Activated CD4-positive, alpha-beta memory T cell treated with anti-CD3 and anti-CD28 coated beads for 36 hours (primary cell): ENCODE measurements at places on chromosomes 16 and 17.

DNA sequence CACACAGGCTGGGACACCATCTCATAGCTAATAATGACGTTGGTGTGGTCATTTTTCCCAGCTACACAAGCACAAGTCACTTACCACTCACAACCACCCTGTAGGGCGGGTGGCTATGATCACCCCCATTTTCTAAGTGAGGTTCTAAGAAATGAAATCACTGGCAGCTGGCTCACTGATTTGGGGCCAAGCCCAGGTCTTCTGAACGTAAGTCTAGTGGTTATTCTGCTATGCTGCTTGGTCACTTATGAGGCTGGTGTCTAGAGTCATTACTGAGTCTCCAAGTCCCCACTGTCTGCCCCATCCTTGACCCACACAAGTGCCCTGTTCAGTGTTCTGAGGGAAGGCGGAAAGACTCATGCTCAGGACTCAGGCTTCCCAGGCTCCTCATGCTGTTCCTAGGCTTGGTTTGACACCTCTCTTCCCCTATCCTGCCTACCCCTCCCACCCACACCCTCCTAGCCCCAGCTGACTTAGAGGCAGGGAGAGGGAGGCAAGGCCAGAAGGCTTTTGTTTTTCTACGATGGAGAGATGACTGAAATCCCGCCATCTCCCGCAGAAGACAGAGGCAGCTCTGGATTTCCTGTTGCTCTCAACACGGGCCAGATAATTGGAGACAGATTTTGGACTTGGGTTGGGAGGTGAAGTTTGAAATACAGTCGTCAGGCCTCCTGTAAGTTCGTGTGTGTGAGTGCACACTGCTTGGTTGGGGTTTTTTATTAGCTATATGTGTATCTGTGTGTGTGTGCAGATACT lies 32.2 kb downstream of the FZD2 start:
- DNase-seq, result no peak

GRCh38 chr17:76961869-76962268 lies 93.7 kb downstream of the MGAT5B start:
- DNase-seq, result no peak

GRCh38 chr17:8451933-8452614 lies 16.4 kb downstream of the NDEL1 start:
- DNase-seq, result no peak

DNA sequence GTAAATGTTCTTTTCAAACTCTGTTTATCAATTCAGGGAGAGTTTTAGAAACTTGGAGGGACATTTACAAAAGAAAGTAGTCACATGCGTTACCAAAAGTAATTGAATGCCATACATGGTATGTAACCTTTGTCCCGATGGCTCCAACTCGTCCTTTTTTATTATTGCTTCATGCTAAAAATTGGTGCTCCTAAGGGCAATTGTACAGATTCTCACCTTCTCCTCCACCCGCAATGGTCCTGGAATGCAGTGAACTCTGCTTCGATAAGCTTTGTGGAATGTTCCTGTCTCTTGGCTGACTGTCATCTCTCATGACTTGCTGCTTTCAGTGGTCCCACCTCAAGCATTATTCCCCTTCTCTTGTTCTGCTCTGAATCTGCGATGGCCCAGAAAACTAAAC lies 20.9 kb downstream of the GNAO1 start:
- DNase-seq, result no peak

- DNase-seq, result no peak
Measured at GRCh38 chr16:83473926-83474650, 333.7 kb upstream of the HSBP1 start.

- DNase-seq, result peak; percentile 89
Measured at GRCh38 chr16:30651124-30652004, 604 bp downstream of the PRR14 start.

DNA sequence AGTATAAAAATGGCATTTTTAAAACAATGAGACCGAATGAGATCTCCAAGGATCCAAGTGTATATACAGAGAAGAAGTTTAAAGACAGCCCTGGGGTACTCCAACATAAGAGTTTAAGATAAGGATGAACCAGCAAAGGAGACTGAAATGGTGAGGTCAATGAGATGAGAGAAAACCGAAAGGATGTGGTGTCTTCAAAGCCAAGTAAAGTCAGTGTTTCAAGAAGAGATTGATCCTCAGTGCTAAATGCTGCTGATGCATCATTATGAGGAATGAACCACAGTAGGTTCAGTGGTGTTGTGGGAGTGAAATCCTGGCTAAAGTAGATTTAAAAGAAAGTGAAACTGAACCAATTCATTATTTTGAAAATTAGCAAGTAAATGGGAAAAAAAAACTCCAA lies 38.1 kb upstream of the NLK start:
- DNase-seq, result no peak

DNA sequence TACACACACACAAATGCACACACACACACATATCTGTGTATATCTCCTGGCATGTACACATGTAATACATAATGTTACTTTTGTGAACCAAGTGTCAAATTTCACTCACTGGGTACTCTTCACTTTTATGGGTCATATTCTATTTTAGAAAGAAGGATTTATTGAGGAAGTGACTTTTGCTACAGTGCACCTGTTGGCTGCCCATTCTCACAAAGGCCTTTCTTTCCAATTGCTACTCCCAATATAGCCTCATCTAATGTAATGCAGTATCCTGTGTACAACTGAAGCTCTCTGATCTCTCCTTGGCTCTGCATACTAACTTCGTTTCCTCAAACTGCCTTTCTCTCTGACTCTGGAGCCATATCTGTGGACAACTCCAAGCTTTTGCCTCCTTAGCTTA lies 107.5 kb downstream of the ABCA8 start:
- no peak for DNase-seq

- DNase-seq, result no peak
Measured at GRCh38 chr17:17394494-17394893, 82.3 kb upstream of the MED9 start.

- DNase-seq, result no peak
Measured at GRCh38 chr17:36212966-36213365, 2.1 kb downstream of the CCL4L2 start.

- DNase-seq, result no peak
Measured at GRCh38 chr17:81395600-81396277, 482 bp downstream of the BAHCC1 start.

- DNase-seq, result no peak
Measured at GRCh38 chr17:77481476-77482374, 341.0 kb downstream of the SEC14L1 start.

- no peak for DNase-seq
Measured at GRCh38 chr16:10666291-10666690, 28.4 kb downstream of the TEKT5 start.

- no peak for DNase-seq
Measured at GRCh38 chr16:10169904-10170410, 12.3 kb downstream of the GRIN2A start.

DNA sequence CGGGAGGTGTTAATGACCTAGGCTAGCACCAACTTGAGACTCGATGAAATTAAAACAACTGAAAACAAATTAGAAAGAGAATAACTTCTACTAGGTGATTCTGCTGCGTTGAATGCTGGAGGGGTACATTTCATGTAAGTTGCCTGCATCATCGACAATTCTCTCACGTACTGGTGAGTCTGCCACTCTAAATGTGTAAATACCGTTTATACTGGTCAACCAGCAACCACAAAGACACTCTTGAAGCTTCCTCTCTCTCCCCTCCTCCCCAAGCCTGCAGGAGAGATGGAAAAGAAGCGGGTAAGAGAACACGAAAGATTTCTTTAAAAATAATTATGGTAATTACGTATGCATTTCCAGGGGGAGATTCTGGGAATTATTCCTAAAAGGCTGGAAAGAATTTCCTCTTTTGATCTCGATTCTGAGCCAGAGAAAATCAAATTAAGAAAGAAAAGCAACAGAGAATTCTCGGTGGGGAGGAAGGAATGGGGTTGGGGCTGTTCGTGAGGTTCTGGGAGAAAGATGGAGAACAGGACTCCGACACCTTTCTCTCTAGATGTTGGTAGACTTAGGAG lies 68.6 kb upstream of the MRTFB start:
- no peak for DNase-seq

- DNase-seq, result no peak
Measured at GRCh38 chr17:10993126-10993525, 155.2 kb upstream of the PIRT start.

DNA sequence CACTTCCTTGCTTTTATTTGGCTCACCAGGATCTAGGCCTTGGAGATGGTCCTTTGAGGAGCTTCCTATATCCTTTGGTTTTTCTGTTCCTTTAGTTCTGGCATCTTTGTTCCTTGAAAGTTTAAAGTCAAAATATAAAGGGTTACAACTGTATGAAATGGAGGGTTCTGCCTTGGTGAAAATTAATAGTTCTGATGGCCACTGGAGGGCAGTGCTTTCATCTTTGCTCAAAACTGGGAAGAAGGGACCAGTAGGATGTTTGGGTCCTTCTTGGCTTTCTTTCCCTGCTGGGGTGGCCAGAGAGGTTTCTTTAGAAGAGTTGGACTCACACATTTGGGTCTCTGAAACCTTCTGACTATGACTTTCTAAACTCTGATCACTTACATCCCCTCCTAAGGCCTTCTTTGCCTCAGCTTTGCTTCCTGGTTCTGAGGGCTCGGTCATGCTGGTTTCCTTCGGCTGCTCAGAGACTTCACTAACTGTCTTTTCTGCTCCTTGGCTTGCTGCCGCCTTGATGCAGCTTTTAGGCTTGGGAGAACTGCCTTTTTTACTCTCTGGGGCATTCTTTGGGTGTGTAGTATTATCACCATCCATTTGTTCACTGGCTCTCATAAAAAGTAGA lies 10.9 kb upstream of the ITGA2B start:
- DNase-seq, result no peak

DNA sequence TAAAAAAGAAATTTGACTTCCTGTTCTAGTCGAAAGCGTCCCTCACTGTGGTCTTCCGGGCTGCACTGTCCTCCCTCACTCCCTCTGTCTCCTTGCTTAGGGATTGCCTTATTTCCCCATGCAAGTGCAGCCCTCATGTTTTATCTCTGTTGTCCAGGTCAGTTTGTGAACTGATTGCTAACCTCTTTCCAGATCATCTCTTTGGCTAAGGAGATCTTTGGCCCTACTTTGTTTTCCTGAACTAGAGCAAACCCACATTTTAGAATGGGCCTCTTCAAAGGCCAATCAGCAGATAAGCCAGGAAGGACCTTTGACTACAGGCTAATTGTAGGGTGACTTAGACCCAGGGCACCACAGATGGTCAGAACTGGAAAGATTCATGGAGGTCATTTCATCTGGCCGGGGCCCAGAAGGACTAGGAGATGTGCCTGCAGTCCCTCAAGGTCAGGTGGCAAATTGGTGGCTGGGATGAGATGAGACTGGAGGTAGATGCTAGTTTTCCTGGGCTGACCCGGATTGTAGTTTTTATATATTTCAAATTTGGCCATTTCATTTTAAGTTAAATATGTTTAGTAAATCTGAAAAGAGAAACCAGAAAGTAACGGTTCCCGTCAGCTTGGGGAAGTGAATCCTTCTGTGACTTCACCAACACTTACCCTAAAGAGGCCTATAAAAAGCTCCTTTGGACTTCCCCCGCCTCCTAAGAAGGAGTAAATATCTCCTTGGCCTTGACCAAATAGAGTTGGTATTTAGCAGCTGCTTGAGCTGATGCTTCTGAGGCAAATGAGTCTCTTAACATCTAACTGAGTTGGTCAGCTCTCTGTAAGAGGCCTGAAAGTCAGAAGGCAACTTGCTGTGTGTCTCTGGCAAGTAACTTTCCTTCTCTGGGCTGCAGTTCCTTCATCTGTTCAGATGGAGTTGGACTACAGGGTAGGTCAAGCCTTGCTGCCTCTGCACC lies 6.2 kb upstream of the SLC25A19 start:
- peak; percentile 58 for DNase-seq

GRCh38 chr17:13788385-13788784 lies 186.7 kb upstream of the HS3ST3A1 start:
- no peak for DNase-seq

- no peak for DNase-seq
Measured at GRCh38 chr16:14345512-14346115, 274.5 kb downstream of the MRTFB start.

- DNase-seq, result peak; percentile 53
Measured at GRCh38 chr16:67169642-67170167, 633 bp upstream of the NOL3 start.

GRCh38 chr16:64312980-64313379 lies 808.9 kb downstream of the CDH11 start:
- DNase-seq, result no peak

- no peak for DNase-seq
Measured at GRCh38 chr16:28843766-28844165, 2.4 kb downstream of the TUFM start.

DNA sequence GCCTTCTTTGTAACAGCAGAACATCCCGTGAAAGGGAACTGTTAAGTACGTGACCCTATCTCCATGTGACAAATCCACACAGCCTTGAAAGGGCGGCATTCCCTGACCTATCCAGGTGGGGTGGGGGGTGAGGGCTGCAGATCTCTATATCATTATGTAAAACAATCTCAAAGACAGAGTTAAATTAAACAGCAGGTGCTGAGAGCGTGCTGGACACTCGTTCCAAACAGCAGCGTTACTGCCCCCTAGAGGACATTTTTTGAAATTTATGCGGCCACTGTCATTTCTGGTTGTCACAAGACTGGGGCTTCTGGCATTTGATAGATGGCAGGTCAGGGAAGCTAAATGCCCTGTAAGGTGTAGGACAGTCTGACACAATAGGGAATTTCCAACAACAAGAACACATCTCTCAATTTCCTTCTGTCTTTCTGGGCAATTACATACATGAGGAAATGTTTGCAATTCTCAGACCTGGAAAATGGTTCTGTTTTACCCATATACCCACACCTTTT lies 6.7 kb upstream of the SLC25A39 start:
- peak; percentile 80 for DNase-seq

DNA sequence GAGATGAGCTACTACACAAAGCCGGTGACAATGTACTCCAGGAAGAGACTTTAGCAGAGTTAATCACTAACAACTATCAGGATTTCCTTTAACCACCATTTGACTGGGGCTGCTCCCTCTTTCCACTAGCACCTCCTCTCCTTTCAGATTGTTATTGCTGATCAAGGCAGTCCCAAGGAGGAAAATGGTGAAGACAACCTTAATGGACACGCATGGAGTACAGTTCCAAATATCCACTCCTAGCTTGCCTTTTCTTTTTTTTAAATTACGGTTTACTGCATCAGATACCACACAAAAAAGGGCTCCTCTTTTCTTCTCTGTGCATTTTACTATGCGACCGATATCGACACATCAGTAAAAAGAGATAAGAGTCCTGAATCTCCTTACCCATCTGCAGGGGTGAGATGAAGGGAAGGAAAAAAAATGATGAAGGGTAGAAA lies 30.9 kb downstream of the FAM222B start:
- DNase-seq, result peak; percentile 14
